Stimulated activated CD4-positive, alpha-beta T cell treated with anti-CD3 and anti-CD28 coated beads, Interleukin-1b, Interleukin-23, amount 100 ng/mL, for 4 hours (primary cell): ENCODE measurements at places on chromosomes 3 and 15.

DNA sequence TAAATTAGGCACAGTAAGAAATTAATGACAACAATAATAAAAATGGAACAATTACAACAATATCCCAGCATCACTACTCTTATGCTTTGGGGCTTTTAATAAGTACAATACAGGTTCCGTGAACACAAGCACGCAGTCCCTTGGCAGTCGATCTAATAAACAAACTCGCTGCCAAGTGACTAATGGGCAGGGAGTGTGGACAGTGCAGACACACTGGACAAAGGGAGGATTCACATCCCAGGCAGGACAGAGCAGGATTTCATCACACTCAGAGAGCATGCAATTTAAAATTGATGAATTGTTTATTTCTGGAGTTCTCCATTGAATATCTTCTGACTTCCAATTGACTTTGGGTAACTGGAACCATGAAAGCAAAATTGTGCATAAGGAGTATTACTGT, 524.1 kb upstream of the CFAP20DC start:
- no peak for DNase-seq

- no peak for DNase-seq
These were observed 69.9 kb downstream of the OXNAD1 start for GRCh38 chr3:16334909-16335308.

DNA sequence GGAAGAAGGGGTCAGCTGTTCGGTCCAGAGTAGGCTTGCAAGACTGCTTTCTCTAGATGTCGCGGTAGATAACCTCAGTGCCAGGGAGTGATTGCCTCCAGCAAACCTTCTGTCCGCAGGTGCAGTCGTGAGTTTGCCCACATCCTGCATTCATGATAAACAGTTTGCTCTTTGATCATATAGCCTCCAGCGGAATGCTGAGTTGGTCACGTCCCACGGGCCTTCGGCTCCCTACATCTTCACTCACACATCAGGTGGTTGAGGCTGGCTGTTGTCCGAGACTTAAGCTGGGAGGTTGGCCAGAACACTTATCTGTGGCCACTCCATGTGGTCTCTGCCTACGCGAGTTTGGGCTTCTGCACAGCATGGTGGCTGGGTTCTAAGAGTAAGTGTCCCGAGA, 62.1 kb upstream of the NR2C2 start:
- DNase-seq = no peak

DNA sequence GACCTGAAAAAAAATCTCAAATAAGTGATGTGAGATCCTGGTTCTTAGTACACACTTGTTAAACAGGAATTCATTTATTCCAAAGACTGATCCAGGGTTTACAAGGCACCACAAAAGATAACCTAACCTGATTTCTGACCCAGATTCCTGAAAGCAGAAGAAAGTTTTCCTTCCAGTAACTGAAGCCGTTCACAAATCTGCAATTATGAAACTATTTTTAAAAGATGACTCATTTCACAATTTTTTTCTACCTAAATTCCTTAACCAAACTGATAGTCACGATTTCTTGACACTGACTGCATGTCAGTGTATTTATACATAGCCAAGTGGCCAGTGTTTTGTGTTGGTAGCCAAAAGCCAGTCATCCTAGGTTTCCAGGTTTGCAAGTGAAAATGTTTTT, 17.1 kb downstream of the SLC9A9 start:
- DNase-seq = no peak

GRCh38 chr3:160999274-160999673, 105.9 kb downstream of the B3GALNT1 start:
- no peak for DNase-seq

GRCh38 chr15:61017627-61018026, 211.5 kb downstream of the RORA start:
- no peak for DNase-seq
